IMR-90 (cell line): ENCODE measurements at places on chromosomes 7 and 10. TPM values are rescaled to one million over a fixed set of nuclear protein-coding genes. Genes with fewer than 3 reads are reported as not detected.

GRCh38 chr7:137734221-137734620, 112.6 kb downstream of the DGKI start:
- peaks cover 5% of the 10 kb centered on the region; the same call in 1 of the 2 replicates for H3K4me1 ChIP-seq
- no peaks in the 10 kb centered on the region for H3K36me3 ChIP-seq
- no peak overlapping the region for H3K4me3 ChIP-seq
- no peaks in the 10 kb centered on the region for H3K27me3 ChIP-seq
- H3K27ac ChIP-seq = no peak overlapping the region
- DNase-seq = peak; percentile 42

- H3K4me3 ChIP-seq = peak overlapping the region; percentile 94
- H3K36me3 ChIP-seq = peaks cover 9% of the 10 kb centered on the region
- H3K4me1 ChIP-seq = peaks cover 9% of the 10 kb centered on the region; the same call in 1 of the 2 replicates
Observed at GRCh38 chr7:44883961-44884620, 1.2 kb downstream of the PURB start.

- H3K27me3 ChIP-seq = no peaks in the 10 kb centered on the region
- no peak overlapping the region for H3K4me3 ChIP-seq
- peaks cover 4% of the 10 kb centered on the region; the same call in 1 of the 2 replicates for H3K36me3 ChIP-seq
- H3K27ac ChIP-seq = peak overlapping the region; percentile 98
Observed at GRCh38 chr7:55133630-55134358, 115.0 kb downstream of the EGFR start.

DNA sequence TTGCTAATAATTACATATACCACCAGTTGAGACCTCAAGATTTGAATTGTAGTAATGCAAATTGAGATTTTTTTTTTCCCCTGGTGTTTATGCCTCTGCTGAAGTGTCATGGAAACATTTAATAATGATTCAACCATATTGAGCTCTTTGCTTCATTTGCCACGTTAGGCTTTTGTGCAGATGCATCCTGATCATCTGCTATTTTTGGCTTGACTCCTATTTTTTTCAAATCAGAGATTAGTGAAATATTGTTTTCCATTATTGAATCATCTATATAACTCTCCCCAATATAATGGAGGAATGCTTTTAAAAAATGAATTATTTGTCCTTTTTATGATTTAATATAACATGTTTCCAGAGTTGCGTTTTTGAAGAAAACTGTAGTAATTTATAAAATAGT, 115.1 kb downstream of the SRI start:
- no peaks in the 10 kb centered on the region for H3K4me1 ChIP-seq
- H3K4me3 ChIP-seq = no peak overlapping the region
- no peaks in the 10 kb centered on the region for H3K27me3 ChIP-seq
- H3K27ac ChIP-seq = no peak overlapping the region

Gene AOAH
- not detected in 2 replicates for polyA plus RNA-seq
